ENCODE measurements at places on chromosomes 16 and 17. TPM values are rescaled to one million over a fixed set of nuclear protein-coding genes. Genes with fewer than 3 reads are reported as not detected.
A peak's percentile ranks its signal among the peaks of the same experiment; 100 is the strongest.

Gene MYLK3
- total RNA-seq: under 0.01 TPM

DNA sequence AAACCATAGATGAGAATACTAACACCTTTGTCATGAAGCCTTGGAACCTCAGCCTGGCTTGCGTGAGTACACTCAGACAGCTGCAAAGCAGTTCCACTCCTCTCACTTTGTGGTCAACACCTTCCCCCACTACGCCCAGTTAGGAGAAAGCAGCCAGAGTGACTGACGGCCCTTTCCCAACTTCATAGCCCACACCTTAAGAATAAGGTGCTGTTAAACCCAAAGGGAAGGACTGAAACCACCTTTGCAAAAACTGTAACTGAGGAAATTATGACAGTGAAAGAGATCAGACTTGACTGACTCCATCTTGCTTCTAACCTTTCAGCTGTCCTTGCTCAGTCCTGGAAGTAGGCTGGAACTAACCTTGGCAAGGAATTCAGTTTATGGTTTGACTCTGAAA, 13.7 kb downstream of the N4BP1 start:
- no peak for DNase-seq

GRCh38 chr17:83079352-83079747, at the start of gene METRNL:
Gene METRNL, plus strand, starts transcription at chr17:83079609. Its CDS starts 207 bp downstream, at chr17:83079816.
- peak; percentile 50 for DNase-seq

Gene TUBD1
- 4.4 TPM for total RNA-seq

Gene EVI2A
- total RNA-seq: 0.90 TPM

DNA sequence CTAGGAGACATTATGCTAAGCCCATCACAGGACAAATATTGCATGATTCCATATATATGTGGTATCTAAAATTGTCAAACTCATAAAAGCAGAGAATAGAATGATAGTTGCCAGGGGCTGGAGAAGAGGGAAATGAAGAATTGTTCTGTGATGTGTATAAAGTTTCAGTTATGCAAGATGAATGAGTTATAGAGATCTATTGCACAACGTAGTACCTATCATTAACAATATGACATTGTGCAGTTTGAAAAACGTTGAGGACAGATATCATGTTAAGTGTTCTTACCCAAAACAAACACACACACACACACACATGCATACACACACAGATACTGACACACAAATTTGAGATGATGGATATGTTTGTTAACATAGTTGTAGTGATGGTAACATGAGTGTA, 871.6 kb upstream of the GOT2 start:
- DNase-seq: no peak

DNA sequence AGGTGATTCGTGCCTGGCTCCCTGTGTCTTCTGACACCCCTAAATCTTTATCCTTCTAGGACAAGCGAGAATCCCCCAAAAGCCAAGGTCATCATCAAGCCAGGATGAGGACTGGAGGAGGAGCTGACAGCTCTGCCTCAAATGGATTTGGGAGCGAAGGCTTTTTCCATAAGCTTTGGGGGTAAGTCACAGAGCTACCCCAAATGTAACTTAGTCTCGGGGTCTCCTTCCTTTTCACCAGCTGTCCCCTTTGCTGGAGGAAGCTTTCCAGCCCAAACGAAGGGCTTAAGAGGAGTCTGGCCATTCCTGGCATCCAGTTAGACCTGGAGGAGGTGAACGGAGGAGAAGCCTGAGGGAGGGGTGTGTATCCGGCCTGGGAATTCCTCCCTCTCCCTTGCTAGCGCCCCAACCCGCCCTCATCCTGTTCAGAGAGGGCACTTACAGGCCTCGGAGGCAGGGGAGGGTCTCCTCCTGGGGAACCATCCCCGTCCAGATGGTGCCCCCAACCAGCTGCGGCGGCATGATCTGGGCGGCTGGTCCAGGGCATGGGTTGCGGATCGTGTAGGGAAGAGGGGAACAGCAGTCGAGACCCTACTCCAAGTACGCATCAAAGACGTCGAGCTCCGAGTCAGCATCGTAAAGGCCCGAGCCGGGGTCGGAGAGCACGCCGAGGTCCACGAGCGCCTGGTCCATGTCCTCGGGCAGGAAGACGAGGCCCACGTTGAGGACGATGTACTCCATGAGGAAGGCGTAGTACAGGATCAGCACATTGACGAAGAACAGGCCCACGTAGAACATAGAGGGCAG, 938 bp downstream of the DEXI start:
- no peak for DNase-seq

- peak; percentile 67 for DNase-seq
These were observed 23.2 kb downstream of the DYNC1LI2 start for GRCh38 chr16:66728117-66728787.

Gene STAC2
- not detected for total RNA-seq

GRCh38 chr17:44989552-44990138, 21.5 kb upstream of the C1QL1 start:
- DNase-seq: no peak

Gene SOCS1
- 2.2 TPM for total RNA-seq

DNA sequence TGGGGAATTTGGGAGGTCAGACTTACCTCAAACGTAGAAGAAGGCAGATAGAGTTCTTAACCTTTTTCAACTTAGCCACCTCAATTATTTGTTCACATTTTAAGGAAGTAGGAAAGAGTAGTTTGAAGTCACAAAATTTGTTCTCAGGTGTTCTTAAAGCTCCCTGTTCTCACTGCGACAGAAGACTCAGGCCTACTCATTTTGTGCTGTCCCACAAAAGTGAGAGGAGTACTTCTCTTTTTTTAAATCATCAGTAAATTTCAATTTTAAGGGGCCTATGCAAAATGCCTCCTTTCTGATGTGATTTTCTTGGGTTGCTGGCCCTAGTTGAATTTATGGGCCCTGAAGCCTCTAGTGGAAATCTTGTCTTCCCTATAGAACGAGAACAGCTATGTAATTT, 133.4 kb downstream of the MAP2K6 start:
- no peak for DNase-seq

GRCh38 chr17:2412561-2413021, 11.7 kb upstream of the MNT start:
- no peak for DNase-seq

DNA sequence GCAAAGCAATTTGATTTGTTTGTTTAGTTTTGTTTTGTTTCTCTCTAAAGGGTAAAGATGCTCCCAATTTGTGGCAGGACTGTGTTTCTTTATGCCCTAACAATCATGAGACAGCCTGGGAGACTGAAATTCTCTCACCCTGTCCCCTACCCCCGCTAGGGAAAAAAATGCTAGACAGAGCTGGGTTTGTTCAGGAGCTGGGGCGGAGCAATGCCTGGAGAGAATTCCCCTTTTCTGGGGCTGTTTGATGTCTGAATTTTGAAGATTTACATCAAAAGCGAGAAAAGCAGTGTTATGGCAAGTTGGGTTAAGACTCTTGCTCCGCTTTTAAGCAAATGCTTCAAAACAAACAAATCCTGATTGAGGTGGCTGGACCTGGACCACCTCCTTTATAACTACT, 8.4 kb downstream of the MAF start:
- DNase-seq: no peak

- DNase-seq: no peak
These were observed 16.7 kb downstream of the CCDC57 start for GRCh38 chr17:82195675-82196672.

- DNase-seq: no peak
These were observed 6.4 kb downstream of the PIEZO1 start for GRCh38 chr16:88778541-88779065.

GRCh38 chr16:84367750-84368307, 509 bp upstream of the ATP2C2 start:
- no peak for DNase-seq

DNA sequence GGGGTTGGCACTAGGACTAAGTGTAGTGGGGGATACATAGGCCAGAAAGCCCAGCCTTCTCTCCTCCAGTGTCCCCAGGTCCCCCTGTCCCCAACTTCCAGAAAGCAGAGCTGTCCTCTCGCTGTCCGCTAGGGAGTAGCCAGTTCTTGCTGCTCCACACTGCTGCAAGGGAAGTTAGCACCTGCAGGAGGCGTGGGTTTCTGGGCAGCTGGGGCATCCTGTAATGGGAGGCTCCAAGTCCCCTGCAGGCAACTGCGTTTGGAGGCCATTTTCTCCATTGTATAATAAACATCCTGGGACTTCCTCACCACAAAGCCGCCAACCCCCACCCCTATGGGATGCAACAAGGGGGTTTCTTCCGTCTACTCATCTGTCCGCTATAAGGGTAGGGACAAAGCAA, 1.7 kb downstream of the RPRML start:
- DNase-seq: peak; percentile 18

DNA sequence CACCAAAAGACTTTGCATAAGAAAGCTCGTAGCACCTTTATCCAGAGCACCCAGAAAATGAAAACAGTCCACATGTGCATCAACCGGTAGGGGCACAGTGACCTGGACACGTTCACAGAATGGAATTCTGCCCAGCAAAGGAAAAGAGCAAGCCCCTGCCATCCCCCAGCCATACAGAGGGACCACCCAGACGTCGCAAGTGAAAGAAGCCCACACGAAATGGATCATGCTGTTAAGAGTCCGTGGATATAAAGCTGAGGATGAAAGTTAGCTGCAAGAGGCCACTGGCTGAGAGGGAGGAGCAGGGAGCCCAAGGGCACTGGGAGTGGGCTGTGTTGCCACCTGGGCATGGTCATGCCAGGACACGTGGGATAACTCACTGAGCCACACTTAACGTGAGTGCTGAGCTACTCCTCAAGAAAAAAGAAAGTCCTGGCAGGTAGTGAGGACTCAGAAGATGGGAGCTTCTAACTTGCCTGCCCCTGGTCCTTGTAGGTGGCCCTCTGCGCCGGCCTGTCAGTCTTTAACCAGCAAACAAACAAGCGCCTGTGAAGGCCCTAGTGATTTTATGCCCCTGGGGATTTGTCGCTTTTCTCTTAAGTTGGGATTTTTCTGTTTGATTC, 190.7 kb downstream of the C16orf95 start:
- DNase-seq: no peak

DNA sequence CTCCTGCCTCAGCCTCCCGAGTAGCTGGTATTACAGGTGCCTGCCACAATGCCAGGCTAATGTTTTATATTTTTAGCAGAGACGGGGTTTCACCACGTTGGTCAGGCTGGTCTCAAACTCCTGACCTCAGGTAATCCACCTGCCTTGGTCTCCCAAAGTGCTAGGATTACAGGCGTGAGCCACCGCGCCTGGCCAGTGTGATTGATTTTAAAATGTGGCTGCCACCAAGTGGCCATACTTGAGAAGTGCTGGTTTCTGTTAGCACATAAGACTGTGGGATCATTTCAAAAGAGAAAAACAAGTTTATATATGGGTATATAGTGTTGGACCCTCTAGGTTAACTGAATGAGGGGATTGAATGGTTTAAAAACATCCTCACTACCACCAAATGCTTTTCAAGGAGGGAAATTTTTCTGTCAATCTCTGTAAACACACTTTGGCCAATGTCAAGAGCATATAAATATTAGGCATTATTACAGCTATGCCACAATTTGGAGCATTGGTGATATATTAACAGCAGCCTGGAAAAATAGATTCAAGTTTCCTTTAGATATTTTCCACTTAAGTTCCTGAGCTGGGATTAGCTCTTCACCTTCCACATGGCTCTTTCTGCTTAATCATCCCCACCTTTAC, 13.5 kb upstream of the DHRS13 start:
- DNase-seq: peak; percentile 43

GRCh38 chr16:83669456-83669855, 138.3 kb upstream of the HSBP1 start:
- no peak for DNase-seq

Gene MYOCD
- total RNA-seq: 20.1 TPM

Gene WFIKKN2
- total RNA-seq: not detected

DNA sequence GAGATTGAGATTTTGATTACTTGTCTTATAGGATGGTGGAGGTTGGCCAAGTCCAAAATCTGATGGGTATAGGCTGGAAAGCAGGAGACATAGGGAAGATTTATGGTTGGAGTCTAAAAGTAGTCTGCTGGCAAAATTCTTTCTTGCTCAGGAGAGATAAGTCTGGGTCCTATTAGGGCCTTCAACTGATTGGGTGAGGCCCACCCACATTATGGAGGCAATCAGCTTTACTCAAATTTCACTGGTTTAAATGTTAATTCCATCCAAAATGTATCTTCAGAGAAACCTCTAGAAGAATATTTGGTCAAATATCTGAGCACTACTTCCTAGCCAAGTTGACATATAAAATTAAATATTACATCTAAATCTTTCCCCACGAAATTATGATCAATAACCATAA, 31.7 kb upstream of the CDH8 start:
- DNase-seq: no peak

DNA sequence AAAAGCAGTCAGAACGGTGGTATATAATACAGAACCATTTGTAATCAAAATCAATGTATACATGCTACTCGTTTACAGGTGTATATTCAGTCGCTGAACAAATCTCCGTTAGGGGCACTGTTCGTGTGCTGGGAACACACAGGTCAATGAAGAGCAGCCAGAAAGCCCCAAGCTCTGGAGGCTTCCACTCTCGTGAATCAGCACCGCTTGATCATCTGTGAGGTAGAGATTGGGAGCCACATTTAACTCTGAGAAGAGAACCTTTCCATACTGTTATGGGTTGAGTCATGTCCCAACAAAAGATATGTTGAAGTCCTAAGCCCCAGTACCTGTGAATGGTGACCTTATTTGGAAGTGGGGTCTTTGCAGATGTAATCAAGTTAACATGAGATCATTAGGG, 5.4 kb upstream of the CYTH1 start:
- DNase-seq: no peak

Gene KRT32
- not detected for total RNA-seq

GRCh38 chr16:69618307-69618706, 52.5 kb downstream of the NFAT5 start:
- no peak for DNase-seq
